Left ventricle myocardium superior (tissue), 1 donor: ENCODE measurements at places on chromosomes 1 and 21. TPM values are rescaled to one million over a fixed set of nuclear protein-coding genes. Genes with fewer than 3 reads are reported as not detected.

DNA sequence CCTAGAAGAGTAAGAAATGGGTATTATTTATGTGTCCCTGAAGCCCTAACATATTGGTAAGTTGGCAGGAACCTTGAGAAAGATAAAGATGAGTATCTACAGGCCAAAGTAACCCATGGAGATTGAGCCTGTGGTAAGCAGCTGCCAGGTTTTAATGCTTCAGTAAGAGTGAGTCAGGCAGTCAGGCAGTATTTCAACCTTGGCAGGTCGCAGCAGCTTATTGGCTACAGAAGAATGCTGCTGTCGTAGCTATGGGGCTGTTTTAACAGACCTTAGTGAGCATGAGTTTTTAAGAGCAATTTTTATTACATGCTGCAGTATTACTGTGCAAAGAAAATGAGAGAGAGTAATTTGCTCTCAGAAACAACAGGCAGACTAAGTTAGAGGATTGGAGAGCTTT lies 10.3 kb upstream of the SLC30A10 start:
- no peak for DNase-seq

DNA sequence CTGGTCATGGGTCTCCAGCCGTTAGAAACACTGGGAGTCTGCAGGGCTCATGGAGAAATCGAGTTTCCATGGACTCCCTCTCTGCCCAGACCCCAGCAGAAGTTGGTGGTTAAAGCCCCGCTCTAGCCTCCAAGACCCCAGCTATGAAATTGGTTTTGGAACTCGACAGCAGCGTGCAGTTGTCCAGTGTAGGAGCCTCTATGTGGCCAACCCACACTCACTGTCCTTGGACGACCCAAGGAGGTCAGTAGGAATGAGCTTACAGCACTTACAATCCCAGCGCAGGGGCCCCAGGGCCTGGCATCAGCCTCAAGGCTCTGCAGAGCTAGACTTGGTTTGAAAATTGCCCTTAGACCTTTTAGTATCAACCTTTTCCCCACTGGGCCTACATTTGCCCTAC lies 3.2 kb upstream of the PRDM16 start:
- no peak for DNase-seq

DNA sequence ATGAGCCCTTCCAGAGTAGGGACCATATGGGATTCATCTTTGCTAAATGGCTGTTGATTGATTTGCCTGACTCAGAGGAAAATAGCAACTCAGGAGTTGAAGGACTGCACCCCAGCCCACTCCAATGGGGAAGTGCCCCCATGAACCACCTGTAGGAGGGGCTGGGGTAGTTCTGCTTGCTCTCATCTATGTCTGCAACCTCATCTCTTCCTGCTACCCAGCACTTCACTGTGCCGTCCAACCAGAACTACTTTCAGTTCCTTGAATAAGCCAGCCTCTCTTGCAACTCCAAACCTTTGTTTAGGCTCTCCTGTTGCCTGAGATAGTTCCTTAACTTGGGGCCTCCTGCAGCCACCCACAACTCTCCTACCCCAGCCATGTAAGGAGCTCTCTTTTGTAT lies 26.6 kb downstream of the BEND5 start:
- no peak for DNase-seq

DNA sequence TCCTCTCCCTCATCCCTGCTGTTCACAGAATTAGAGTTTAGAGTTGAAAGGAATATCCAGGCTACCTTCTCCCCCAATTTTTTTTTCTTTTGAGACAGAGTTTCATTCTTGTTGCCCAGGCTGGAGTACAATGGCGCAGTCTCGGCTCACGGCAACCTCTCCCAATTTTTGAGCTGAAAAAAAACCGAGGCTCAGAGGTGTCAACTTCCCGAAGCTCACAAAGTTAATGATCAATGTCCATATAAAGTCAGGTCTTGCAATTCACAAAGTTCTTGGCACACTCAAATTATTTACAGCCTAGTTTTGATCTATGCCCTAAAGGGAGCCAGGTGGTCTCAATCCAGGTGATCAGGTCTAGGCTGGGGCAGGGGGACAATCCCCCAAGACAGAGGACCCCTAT lies 797 bp upstream of the LEFTY1 start:
- DNase-seq, result no peak

GRCh38 chr1:17777330-17777729 lies 22.2 kb downstream of the ACTL8 start:
- no peak for DNase-seq

DNA sequence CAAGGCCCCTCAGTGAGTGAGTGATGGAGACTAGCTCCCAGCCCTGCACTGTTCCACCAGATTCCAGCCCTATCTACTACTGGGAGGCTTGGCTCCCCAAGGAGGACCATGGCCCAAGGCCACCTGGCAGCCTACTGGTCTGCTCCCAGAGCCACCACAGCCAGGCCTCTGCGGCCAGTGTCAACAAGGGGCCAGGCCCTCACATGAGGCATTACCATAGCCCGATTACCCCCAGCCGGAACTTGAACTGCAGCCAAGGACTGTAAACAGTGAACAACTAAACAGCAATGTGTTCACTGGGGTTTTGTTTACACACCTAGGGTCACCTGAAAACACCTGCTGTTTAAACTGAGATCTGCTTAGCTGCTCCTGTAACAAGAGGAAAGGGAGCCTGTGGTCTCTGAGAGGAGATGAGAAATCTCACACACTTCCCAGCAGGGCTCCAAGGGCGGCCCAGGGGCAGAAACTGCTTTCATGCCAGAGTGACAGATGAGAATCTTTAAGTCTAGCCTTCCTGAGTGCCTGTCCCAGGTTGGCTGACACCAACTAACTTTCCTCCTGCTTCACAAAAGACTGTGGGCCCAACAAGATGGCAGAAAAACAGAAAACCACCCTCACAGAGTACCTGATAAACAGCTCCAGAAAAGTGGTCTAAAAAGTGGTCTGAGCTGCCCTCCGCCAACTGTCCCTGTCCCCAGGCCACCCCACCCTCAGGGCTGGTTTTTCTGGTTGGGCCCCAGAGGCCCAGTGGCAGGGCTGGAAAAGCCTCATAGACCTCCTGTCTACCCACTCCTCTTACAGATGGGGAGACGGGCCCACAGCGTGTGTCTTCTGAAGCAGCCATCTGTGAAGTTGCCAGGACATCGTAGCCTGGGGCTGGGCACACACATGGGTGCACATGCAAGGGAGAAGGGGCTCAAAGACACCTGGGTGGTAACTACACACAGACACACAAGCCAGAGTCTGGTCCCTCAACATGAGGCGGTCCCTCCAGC lies 28.8 kb downstream of the MEF2D start:
- peak; percentile 93 for DNase-seq

DNA sequence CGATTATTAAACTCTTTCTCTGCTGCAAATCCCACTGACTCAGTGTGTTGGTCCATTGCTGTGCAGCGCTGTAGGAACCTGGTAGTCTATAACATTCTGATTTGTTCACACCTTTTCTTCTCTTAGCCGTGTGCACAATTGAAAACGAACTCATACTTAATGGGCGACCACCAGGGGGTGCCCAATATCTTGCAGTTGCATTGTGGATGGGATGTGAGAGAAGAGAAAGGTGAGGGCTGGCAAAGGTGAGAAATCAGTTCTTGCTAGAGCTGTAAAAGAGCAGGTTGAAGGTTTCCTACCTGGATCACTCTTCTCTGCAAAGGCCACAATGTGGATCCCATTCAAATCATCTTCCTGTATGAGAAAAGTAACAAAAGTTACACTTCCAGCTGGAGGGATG lies 51.0 kb downstream of the CASQ2 start:
- DNase-seq, result peak; percentile 68

DNA sequence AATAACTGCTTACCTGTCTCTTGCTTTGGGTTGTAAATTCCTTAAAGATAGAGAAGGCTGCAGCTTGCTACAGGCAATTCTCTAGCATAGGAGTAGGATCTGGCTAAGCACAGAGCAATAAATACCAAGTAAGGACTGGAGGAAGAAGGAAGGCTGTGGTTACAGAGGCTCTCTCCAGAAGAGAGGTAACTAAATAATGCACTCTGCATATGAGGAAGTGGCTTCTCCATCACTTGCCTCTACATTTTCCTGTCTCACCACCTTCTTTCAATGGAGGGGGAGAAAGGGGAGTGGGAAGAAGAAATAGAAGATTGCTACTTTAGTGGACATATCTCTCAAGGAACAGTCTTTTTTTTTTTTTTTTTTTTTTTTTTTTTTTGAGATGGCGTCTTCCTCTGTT lies 60.9 kb upstream of the LAX1 start:
- no peak for DNase-seq

- DNase-seq, result no peak
These were observed 18.3 kb downstream of the SORT1 start for GRCh38 chr1:109379422-109379821.

DNA sequence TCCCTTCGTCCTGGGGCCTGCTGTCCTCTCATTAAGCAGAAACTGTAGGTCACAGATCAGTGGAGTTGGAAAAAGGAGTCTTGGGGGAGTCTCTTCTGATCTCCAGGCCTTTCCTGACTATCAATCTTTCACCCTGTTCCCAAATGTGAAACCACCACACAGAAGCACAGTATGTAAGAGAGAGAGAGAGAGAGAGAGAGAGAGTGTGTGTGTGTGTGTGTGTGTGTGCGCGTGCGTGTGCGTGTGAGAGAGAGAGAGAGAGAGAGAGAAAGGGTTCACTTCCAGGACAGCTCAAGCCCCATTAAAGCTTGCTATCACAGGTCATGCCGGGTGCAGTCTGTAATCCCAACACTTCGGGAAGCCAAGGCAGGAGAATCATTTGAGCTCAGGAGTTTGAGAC lies 1.5 kb upstream of the TTC24 start:
- DNase-seq, result no peak

DNA sequence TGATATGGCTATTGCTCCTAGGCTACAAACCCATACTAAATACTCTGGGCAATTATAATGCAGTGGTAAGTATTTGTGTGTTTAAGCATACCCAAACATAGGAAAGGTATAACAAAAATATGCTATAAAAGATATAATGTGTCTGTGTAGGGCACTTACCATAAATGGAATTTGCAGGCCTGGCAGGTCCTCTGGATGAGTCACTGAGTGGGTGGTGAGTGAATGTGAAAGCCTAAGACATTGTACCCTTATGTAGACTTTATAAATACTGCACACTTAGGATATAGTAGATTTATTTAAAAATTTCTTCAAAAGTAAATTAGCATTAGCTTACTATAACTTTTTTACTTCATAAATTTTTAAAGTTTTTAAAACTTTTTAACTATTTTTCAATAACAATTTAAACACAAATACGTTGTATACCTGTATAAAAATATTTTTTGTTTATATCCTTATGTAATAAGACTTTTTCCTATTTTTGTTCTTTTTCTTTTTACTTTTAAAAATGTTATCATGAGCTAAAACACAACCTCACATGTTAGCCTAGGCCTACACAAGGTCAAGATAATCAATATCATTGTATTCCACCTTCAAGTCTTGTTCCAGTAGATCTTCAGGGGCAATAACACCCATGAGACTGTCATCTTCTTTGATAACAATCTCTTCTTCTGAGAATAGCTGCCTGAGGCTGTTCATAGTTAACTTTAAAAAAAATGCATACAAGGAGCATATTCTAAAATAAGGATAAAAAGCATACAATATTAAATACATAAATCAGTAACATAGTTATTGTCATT lies 306.3 kb upstream of the RGS18 start:
- DNase-seq, result no peak

DNA sequence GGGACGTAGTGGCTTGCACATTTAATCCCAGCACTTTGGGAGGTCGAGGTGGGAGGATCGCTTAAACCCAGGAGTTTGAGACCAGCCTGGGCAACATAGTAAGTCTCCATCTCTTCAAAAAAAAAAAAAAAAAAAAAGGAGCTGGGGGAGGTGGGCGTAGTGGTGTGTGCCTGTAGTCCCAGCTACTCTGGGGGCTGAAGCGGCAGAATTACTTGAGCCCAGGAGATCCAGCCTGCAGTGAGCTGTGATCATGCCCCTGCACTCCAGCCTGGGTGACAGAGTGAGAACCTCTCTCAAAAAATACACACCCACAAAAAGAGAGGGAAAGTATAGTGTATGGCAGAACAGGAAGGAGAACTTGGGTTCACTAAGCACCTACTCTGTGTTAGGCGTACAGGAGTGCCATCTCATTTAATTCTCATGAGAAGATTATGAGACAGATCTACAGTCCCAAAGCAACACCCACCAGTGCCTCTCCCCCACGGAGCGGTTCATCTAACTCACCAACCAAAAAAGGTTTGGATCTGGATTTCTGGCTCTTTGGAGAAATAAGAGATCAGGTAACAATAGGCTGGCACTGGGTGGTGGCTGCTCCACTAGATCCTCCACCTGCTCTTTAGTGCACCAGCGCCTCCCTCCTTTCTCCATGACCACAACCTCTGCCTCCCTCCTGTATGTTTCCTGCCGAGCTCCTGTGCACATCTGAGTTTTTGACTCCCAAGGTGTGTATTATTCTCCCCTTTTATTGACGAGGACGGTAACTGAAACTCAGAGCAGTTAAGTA lies 1.4 kb upstream of the TRAF5 start:
- no peak for DNase-seq

GRCh38 chr1:233615571-233615970 lies 1.7 kb downstream of the KCNK1 start:
- DNase-seq, result no peak

DNA sequence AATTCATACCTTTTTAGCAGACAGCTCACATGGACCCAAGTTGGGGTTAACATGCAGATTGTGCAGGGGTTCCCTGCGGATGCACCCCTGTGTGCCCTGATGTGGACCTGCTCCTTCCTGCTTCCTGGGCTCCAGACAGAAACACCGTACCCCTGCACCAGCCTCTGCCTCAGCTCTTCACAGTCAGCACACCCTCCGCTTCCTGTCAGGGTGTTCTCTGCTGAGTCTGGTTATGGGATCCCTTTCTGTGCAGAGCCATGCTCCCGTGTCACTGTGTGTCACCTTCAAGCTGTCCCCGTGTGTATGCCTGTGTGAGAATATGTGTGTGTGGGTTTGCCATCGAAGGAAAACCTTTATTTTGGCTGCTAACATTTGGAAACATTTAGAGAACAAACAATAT lies 48.7 kb upstream of the KCNJ15 start:
- DNase-seq, result no peak

- DNase-seq, result no peak
These were observed 7.0 kb downstream of the DYRK1A start for GRCh38 chr21:37373539-37373938.

DNA sequence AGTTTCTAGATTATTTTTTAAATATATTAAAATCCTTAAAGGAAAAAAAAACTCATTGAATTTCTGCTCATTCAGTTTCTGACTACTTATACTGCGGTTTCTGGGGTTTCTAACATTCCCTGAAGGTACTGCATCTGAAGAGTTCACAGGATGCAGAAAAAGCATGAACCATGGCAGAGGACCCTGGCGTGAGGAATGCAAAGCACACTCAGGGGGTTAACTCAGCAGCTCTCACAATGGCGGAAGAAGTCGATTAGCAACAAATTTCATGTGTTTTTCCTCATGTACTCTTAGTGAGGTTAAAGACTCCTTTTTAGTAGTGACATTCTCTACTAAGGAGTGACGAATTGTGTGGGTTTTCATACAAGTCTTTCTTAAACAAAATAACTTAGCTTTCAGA lies 975.6 kb downstream of the NCAM2 start:
- no peak for DNase-seq

- no peak for DNase-seq
These were observed 26.5 kb upstream of the AVPR1B start for GRCh38 chr1:206143537-206144172.

Gene TNN
- total RNA-seq, result 0.07 TPM

Gene ZYG11A
- not detected for total RNA-seq

Gene ENSA
- 126 TPM for total RNA-seq

Gene RPL22
- total RNA-seq, result 248 TPM

Gene C1orf198
- total RNA-seq, result 49.8 TPM

Gene CELA2A
- total RNA-seq, result not detected

Gene AVPR1B
- total RNA-seq, result not detected

Gene PRAMEF9
- not detected for total RNA-seq

Gene PROK1
- total RNA-seq, result not detected

Gene HS2ST1
- total RNA-seq, result 12.0 TPM

Gene ATP6V1G3
- not detected for total RNA-seq

Gene RIIAD1
- total RNA-seq, result 4.4 TPM

Gene CYYR1
- total RNA-seq, result 27.5 TPM

Gene TTC39A
- 18.0 TPM for total RNA-seq

Gene RIPK4
- 0.17 TPM for total RNA-seq
